ENCODE measurements at places on chromosomes 1 and 21.

DNA sequence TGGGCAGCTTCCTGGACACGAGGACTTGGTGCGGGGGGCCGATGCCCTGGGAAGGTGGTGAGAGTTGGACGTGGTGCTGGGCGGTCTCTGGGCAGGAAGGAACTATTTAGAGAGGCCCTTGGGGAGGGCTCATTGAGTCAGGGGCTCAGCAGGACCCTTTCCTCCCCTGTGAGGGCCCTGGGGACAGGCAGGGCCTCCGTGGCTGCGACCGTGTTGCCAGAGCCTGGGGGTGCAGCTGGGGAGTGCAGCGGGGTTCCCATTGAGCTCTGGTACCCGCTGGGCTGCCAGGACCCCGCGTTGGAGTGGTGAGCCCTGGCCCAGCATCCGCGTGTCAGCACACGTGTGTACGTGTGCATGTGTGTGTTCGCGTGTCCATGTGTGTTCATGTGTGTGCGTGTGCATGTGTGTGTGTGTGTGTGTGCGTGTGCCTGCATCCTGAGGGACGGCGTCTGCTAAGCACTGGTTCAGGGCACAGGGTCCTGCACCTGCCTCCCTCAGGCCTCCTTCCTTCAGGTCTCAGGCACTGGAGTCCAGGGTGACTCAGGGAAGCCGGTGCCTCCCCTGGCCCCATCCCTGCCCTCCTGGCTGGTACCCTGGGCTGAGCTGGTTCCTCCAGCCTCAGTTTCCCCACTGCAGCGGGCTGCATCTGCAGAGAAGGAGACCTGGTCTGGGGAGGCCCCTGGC, 10.7 kb downstream of the RNF223 start:
- no peak for DNase-seq

GRCh38 chr21:41612674-41613532, 104.9 kb upstream of the TMPRSS2 start:
- no peak for DNase-seq

DNA sequence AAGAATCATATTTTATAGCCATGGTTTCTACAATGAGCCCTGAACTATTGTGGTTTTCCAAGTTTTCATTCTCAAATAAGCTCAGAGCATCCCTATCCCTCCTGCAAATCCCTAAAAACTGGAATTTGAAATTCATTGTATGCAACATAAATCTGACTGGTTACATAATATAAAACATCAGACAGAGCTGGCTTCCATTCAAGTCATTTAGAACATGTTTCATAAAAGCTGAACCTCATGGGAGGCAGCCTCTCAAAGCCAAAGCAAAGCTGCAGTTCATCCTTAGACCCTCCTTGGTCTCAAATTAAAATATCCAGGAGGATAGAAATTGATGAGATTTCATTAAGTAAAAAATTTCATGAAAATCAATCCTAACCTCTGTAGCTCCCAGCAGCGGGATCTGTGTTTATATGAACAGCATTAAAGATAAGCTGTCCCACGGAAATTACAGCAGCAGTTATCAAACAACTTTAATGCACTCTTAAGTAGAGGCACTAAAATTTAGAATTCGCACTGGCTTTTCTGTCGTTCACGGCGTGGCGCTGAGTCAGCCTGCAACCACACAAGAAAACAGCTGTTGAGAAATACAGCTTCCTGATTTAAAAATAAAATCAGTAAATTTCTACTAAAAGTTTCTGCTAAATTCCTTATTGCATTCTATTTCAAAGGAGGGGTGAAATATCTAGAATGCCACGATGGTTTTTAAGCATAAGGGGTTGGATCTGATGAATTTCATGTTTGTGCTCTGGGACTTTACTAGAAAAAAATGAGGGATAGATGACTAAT, 99.9 kb upstream of the TIAM1 start:
- no peak for DNase-seq

DNA sequence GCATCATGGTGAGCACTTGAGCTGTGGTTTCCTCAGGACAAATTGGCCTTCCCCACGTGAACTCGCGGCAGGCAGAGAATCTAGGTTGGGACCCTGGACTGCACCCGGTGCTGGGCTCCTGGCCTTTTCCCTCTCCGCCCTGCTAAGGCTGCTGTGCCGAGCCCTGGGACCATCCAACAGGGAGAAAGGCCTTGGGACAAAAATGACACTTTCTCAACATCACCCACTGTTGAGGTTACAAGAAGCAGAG, 9.2 kb upstream of the UMODL1 start:
- no peak for DNase-seq

DNA sequence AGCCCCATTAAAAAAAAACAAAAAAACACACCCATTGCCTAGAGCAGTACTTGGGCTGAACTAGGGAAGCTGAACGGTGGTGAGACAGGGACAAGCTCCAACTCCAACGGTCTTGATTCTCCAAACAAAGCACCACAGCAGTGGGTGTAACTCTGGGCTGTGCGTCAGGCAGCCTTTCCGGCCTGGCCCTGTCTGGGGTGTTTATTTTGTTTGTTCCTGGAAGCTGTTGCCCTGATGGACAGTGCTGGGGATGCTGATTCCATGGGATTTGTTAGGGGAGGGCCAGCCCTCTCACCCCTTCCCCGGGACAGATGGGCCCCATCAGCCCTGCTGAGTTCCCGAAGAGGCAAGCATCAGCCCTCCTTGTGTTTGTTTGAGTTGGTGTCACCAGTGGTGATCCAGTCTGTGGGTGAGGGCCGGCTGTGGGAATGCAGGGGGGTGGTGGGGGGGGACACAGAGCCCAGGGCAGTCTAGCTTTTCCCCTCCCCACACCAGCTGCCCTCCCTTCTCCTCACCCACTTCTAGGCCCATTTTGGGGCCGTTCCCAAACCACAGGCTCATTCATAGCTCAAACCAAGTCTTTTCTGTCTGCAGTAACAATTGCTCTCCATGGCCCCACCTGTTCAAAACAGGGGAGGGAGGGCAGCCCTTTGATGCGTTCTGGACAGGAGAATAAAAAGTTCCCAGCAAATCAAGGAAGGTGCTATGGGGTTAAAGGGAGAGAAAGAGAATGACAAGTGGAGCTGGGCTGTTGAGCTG, 4.5 kb downstream of the WNT2B start:
- no peak for DNase-seq

- DNase-seq = no peak
Observed at GRCh38 chr21:42079008-42079938, 8.2 kb downstream of the UMODL1 start.

DNA sequence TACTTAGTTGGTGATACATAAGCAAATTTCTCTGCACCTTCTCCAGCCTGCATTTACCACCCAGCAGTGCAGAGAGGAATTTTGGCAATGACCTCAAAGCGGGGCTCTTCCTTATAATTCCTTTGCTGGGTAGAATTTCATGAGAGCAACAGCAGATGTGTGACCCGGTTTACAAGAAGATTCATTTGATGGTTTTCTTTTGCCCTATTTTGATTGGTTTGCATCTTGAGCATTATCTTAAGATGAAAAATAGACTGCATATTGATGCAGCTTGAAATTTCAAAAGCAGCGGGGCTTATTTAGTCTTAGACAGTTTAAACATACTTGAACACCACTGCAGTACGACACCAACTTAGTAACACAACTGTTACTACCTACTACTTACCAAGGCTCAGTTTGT, 378.9 kb downstream of the TTLL7 start:
- no peak for DNase-seq

GRCh38 chr1:116910379-116911187, 867 bp downstream of the PTGFRN start:
- no peak for DNase-seq

GRCh38 chr1:35876988-35877387, 6.0 kb upstream of the AGO1 start:
- no peak for DNase-seq

DNA sequence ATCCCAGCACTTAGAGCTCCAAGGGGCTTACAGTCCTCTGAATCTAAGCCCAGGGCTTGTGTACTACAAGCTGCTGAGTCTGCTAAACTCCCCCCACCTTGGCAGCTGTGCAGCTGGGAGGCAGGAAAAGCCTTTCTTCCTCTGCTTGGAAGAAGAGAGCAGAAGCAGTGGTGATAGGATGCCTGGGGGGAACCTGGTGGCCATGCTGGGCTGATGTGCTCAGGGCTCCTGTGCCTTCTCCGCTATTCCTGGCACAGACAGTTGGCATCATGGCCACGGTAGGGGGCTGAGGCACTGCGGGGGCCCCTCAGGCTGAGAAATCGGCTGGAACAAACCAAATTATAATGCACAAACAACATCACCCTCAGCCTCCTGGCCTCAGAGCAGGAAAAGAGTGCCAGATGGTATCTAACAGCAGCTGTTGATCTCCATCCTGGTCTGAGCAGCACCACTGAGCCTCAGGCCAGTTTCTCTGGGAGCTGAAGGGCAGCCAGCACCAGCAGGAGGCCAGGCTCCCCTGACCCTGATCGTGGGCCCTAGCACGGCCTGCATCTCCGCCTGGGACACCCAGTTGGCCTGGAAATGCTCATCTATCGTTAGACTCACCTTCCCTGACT, 35.8 kb downstream of the ECE1 start:
- DNase-seq = no peak

GRCh38 chr1:34806396-34806795, 13.6 kb downstream of the GJA4 start:
- no peak for DNase-seq

DNA sequence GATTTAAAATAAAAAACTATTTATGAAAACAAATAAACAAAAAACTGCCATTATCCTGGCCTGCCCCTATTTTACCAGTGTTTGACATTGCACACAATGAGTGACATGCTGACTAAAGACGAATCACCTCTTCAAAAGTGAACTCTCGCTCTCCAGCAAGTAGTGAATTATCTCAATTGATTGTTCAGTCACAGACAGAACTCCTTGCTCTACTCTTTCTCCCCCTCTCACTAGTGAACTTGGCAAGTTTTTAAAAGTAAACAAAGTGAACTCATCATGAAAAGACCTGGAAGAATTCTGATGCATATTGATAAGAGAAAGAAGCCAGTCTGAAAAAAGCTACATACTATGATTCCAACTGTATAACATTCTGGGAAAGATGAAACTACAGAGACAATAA, 4.7 kb upstream of the C1orf52 start:
- no peak for DNase-seq
